ENCODE measurements at places on chromosomes 2 and 18. TPM values are rescaled to one million over a fixed set of nuclear protein-coding genes. Genes with fewer than 3 reads are reported as not detected.

LRATD1 gene
- total RNA-seq = 12.5 TPM

STPG4 gene
- not detected for total RNA-seq

COL6A3 gene
- total RNA-seq = 350 TPM

CYP27A1 gene
- total RNA-seq = 24.8 TPM

FAM237A gene
- not detected for total RNA-seq

IL1RL1 gene
- 20.2 TPM for total RNA-seq

NT5DC4 gene
- total RNA-seq = not detected

SERPINB10 gene
- total RNA-seq = not detected

MBD1 gene
- 74.6 TPM for total RNA-seq

ITGB6 gene
- 0.17 TPM for total RNA-seq

SERTAD2 gene
- 18.1 TPM for total RNA-seq

EGR4 gene
- 0.17 TPM for total RNA-seq

DSG2 gene
- total RNA-seq = 6.2 TPM

VWA3B gene
- not detected for total RNA-seq

PARD6G gene
- total RNA-seq = 10.9 TPM

PTPN2 gene
- 14.3 TPM for total RNA-seq

PAIP2B gene
- 11.9 TPM for total RNA-seq

EVA1A gene
- 0.17 TPM for total RNA-seq

MARCO gene
- total RNA-seq = 19.8 TPM

ABCG5 gene
- total RNA-seq = not detected

CFAP65 gene
- not detected for total RNA-seq

C2orf66 gene
- total RNA-seq = not detected

DNER gene
- 5.3 TPM for total RNA-seq

RAMP1 gene
- 229 TPM for total RNA-seq

IL37 gene
- total RNA-seq = not detected

LHCGR gene
- total RNA-seq = 3.0 TPM

SKA1 gene
- not detected for total RNA-seq

ASB18 gene
- not detected for total RNA-seq

EN1 gene
- 0.13 TPM for total RNA-seq

CCBE1 gene
- 11.1 TPM for total RNA-seq

PLB1 gene
- total RNA-seq = 2.5 TPM

Measured in esophagus muscularis mucosa (tissue), 4 donors.